Urinary bladder (tissue), 4 donors: ENCODE measurements at places on chromosomes 1 and 21. TPM values are rescaled to one million over a fixed set of nuclear protein-coding genes. Genes with fewer than 3 reads are reported as not detected.

The GCSAML gene
- 0.42 TPM for polyA plus RNA-seq

The IGSF9 gene
- polyA plus RNA-seq, result 1.6 TPM

The CD34 gene
- 83.2 TPM for polyA plus RNA-seq

The FCRL5 gene
- 0.14 TPM for polyA plus RNA-seq

The OR2G6 gene
- not detected for polyA plus RNA-seq

The S100A14 gene
- 7.1 TPM for polyA plus RNA-seq

The FMO3 gene
- polyA plus RNA-seq, result 1.4 TPM

The TAL1 gene
- 4.0 TPM for polyA plus RNA-seq

The SPRR4 gene
- not detected for polyA plus RNA-seq

The PRUNE1 gene
- polyA plus RNA-seq, result 23.5 TPM

The GLIS1 gene
- 2.0 TPM for polyA plus RNA-seq

The OR2M4 gene
- polyA plus RNA-seq, result not detected

The LIN28A gene
- not detected for polyA plus RNA-seq

The SH2D5 gene
- 0.10 TPM for polyA plus RNA-seq

The TMEM240 gene
- polyA plus RNA-seq, result 31.0 TPM

The GJA5 gene
- 14.9 TPM for polyA plus RNA-seq

The CELA3A gene
- polyA plus RNA-seq, result 2.0 TPM

The LEFTY2 gene
- polyA plus RNA-seq, result 0.34 TPM

The MEX3A gene
- 0.76 TPM for polyA plus RNA-seq

The MYBPH gene
- not detected for polyA plus RNA-seq

The UBAP2L gene
- polyA plus RNA-seq, result 91.2 TPM

The LRRC38 gene
- 0.98 TPM for polyA plus RNA-seq

The SEMA6C gene
- 13.7 TPM for polyA plus RNA-seq

The CD5L gene
- 0.08 TPM for polyA plus RNA-seq

The KLF17 gene
- polyA plus RNA-seq, result 1.3 TPM
